ENCODE measurements at places on chromosomes 1 and 21.

- peak; percentile 20 for DNase-seq
Measured at GRCh38 chr21:46229133-46229922, 754 bp upstream of the LSS start.

GRCh38 chr1:36349839-36350238, 26.4 kb upstream of the EVA1B start:
- no peak for DNase-seq

GRCh38 chr1:204991342-204991844, 51.6 kb upstream of the CNTN2 start:
- no peak for DNase-seq

GRCh38 chr1:244603498-244603897, 49.4 kb upstream of the DESI2 start:
- DNase-seq, result peak; percentile 52

DNA sequence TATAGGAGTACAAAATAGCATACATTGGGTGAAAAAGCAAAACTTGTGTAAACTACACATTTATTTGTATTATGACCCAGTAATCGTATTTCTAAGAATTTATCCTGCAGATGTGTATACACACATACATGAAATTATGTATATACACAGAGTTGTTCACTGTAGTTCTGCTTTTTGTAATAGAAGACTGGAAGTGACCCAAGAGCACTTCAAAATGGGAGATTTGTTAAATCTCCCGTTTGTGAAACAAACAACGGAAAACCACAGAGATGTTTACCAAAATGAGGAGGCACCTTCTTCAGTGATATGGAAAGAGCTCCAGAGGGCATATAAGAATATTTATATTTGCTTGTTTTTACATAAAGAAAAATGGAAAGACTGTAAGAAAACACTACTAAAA, 18.0 kb upstream of the MNDA start:
- no peak for DNase-seq

- no peak for DNase-seq
Measured at GRCh38 chr1:53672785-53673184, 66.2 kb downstream of the GLIS1 start.

DNA sequence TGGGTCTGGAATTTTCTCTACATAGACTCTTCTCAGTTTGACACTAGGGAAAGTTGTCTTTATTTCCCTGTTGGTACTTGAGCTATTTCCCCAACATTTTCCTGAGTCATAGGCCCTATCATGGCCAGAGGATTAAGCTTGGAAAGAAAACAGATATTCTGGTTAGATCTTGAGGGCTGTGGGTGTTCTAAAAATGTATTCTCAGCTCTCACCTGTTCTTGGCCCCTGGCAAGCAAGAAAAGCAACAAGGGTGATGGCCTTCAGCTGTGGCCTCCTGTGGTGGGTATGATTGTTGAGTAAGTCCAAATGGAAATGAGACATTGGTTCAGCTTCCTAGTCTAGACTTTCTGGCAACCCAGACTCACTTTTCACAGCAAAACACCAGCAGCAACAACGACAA, 17.4 kb upstream of the LCE3A start:
- no peak for DNase-seq

DNA sequence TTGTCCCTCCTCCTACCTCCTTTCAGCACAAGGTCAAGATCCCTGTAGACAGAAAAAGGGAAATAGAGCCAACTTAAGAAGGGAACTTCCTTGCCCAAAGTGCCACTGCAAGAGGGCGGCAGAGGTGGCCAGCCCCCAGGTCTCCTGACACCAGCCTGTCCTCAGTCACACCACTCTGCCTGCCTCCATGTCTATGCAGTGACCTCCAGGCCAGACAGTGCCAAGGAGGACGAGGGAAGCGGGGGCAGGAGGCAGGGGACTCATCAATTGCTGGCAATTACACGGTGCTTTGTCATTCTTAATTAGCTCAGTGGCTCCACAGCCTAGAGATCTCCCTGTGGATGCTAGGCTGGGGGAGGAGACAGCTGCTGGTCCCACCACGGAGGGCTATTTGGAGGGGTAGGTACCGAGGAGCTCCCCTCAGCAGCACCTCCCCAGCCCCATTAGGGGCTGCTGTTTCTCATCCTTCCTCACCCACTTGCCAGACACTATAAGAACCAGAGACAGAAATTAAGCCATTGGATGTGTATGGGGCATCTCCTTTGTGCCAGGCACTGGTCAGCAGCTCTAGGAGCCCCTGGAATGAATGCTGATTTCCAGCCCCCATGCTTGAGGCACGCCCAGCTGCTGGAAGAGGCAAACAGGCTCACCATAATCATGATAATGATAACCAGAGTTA, 6.1 kb upstream of the LDLRAP1 start:
- no peak for DNase-seq

DNA sequence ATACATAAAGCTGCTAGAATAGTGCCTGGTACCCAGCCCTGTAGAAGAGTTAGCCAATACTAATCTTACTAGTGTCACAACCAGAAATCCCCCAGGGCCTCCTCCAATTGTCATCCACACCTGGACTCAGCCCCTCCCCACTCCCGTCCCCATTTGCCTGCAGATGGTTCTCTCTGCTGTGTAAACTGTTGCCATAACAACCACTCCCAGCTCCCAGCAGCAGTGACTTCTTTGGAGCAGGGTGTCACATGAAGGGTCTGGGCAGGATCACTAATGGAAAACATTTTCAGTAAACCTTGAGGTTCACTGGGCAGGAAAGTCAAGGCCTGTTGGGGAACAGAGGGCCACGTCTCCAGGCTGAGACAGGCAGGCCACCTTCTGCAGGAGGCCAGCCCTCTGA, 126.0 kb upstream of the IPO9 start:
- no peak for DNase-seq

- no peak for DNase-seq
Measured at GRCh38 chr21:27149034-27149433, 182.1 kb upstream of the ADAMTS5 start.

- DNase-seq, result no peak
Measured at GRCh38 chr1:111833334-111833733, 77.6 kb downstream of the DDX20 start.

GRCh38 chr1:109573785-109574184, 25.4 kb downstream of the GNAI3 start:
- DNase-seq, result no peak

GRCh38 chr1:234065794-234066447, 161.4 kb downstream of the SLC35F3 start:
- peak; percentile 81 for DNase-seq

DNA sequence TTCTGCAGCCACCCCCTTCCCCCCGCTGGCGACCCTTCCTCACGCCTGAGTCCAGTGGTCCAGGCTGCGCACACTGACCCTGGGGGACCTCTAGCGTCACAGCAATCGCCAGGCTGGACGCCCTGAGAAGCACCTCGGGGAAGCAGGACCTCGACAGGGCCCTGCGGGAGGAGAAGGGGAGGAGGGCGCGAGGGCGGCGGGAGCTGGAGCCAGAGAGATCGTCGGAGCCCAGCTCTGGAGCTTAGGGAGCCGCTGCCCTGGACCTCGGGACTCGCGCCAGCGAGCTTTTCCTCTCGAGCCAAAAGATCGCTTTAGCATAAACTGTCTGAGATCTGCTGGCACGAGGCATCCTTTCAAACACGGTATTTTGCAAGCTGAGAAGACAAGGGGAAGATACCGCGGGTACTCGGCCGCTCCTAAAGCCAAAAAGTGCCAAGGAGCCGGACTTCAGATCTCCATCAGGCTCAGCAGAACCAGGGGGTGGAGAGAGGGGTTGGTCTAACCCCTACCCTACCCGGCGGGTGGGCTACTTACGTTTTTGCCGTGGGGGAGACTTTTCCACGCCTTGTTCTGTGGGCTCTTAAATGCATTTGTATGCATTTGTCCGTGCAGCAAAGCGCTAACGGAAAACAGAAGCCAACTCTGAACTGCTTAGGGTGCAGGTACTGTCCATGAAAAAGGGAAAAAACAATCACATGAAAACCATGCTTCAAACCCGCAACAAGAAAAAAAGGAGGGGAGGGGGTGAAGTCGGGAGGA, 586 bp downstream of the COL24A1 start:
- no peak for DNase-seq

GRCh38 chr1:75719810-75720209, 4.7 kb upstream of the ACADM start:
- DNase-seq, result no peak

DNA sequence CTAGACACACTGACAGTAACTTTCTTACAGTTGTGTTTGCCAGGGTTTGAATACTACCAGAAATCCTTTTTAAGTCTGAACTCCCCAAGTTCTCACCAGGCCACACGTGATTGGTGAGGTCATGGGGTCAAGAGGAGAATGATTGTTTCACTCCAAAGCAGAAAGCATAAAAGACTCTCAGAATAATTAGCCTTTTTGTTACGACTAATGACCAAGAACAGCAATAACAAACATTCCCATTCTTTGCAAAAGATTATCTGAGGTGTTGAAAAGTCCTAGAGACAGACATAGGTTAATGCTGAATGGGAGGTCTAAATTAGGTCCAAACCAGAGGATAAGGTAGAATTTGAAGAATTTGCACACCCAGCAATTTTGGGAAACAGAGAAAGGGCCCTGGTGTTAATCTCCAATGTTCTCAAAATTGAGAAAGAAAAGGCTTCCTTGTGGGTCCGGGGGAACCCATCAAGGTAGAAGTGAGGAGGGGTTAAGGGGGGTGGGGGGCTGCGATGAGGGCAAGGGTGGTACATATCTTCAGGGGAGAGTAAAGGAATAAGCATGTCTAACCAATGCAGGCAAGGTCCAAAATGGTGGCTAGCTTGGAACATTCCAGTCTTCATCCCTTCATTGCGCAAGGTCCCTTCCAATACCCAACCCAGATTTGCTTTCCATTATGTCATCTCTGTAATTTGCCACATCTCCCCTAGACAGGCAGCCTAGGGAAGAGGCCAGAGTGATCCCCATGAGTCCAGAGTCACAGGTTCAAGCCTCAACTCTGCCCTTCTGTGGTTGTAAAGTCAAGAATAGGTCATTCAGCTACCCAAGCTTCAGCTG, 74.6 kb upstream of the NFIA start:
- DNase-seq, result no peak

GRCh38 chr1:91752324-91752723, 133.6 kb downstream of the TGFBR3 start:
- DNase-seq, result no peak

- peak; percentile 5 for DNase-seq
Measured at GRCh38 chr1:201222125-201222524, 31.5 kb downstream of the IGFN1 start.

DNA sequence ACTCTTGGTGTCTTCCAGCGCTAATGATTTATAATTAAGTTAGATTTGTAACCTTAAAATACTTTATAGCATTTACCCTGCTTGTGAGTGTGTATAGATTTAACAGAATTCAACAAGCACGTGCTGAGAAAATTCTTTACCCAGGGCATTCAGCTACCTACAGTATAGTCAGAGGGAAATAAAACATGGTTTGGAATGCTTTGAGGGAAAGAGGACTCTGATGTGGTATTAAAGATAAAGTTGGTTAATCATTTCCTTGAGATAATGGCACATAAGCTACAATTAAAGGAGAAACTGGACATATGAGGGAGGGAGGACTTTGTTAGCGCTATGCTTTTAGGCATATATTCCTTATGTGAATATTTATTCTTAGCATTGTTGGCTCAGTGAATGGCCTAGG, 26.4 kb upstream of the IL12RB2 start:
- DNase-seq, result peak; percentile 38

DNA sequence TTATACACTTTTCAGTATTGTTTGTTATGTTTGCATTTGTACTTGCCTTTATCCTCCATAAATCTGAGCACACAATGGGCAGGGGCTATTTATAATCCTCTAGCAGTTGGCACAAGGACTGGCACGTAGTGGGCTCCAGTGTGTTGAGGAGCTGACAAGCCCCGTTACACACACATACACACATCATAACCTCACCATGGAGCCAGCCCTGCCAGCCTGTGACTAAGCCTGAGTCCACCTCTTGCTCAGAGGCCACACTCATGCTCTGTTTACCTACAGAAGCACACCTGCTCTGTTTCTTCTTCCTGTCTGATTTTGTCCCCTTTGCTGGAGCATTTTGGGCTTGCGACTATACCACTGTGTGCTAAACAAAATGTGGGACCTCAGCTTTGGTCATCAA, 64.5 kb upstream of the SPATA6 start:
- no peak for DNase-seq

DNA sequence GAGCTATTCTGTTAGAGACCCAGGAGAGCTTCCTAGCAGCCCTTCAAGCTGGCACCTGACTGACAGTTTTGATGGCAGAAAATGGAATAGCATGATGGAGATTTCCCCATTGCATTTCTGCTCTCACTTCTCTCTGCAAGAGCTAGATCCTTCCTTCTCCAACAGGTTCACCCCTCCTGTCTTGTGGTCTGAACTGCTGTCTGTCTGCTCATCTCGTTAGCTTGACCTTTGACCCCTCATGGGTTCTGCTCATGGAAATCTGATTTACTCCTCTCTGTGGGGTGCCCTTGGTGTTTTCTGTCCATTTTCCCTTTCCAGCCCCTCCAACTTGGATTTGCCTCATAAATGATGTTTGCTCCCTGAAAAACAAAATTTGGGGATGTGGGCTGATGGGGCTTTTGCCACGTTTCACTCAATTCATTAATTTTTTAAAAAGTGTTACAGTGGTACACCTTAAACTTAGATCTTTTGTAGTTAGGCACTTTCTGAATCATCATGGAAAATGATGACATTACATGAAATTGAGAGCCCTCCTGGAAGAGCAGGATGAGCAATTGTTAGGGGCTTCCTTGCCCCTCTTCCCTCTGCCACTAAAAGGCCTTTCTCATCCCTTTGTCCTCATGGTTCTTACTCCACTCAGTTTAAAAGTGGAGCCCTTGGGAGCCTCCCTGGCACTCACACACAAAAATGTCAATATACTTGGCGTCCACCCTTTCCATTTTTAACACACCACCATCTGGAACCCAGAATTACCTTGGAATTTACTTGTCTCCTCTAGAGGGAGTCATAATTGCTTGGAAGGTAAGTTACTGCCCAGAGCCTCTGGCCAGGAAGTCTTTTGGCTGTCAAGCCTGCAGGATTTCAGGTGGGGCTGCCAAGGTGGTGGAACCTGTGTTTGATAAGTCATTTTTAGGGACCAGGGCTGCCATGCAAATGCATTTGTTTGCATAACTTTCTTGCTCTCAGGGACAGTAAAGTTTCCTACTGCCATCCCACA, 31.9 kb upstream of the IL19 start:
- peak; percentile 31 for DNase-seq

DNA sequence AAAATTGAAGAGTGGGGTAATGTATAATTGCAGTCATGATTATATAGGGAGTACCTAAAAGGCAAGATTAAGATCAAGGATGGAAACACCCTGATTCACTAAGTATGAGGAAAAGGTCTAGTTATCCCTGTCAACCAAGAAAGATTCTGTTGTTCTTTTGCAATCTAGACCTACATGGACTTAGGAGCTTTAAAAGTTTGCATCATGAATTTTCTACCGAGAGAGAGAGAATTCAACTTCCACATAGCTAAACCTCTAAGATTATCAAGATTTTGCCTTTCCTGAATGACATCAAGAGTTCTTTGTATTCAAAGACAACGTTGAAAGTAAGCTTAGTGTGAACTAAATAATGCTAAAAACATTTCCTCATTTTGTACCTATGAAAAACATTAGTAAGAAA, 78.8 kb upstream of the RBM34 start:
- DNase-seq, result no peak

- DNase-seq, result peak; percentile 96
Measured at GRCh38 chr1:17125756-17126237, 6.5 kb upstream of the PADI2 start.

GRCh38 chr1:39445573-39445972, 45.9 kb upstream of the BMP8A start:
- DNase-seq, result no peak

Measured in HT-29 (cell line).